GM13977 (cell line): ENCODE measurements at places on chromosomes 11 and 22.

GRCh38 chr22:19793661-19794310 is 33.2 kb downstream of the TBX1 start:
- no peak for DNase-seq

- no peak for DNase-seq
Measured at GRCh38 chr11:35045236-35045820, 93.6 kb upstream of the CD44 start.

DNA sequence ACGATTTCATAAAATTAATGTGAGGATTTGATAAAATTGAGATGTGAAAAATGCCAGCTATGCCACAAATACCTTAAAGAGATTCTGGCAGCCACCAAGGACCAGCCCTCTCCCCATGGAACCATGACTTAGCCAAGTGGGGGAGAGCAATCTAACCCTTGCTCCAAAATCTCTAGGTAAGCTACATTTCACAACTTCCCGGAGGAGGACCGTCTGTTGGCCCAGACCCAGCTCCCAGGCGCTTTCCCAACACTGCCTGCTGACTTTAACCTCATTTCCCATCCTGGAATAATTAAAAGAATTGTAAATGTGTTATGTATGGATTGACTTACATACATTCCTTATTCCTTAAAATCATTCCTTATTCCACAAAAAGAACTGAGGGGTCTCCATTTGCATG is 47.5 kb upstream of the TENM4 start:
- DNase-seq, result no peak

DNA sequence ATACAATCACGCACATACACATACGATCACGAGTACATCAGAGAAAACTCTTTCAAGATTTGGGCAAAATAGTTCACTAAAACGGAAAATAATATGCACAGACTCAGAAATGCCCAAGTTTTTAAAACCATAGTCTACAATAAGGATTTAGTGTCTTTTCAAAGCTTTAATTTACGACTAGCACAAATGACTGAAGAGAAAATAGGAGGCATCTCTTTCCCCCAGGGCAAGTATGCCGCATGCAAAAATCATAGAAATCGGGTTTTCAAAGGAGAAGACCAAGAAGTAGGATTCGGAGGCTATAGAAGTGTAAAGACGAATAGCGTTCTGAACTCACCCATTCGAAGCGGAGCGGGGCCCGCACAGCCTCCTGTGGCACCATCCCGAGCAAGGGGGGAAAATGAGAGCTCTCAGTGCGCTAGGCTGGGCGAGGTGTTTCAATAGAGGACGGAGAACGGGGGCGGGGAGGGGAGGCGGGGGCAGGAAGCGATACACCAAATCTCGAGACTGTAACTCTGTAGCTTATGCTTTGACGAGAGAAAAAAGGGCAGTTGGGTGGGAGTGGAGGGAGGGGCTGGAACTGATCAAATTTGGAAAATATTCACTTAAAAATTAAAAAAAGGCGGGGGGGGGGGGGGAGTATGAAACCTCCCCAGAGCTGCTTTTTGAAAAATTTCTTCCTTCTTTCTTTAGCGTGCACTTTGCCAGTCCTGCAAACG is 15.8 kb downstream of the BLID start:
- DNase-seq, result no peak

- DNase-seq, result peak; percentile 37
Measured at GRCh38 chr11:130118636-130119387, 40.8 kb upstream of the ST14 start.

DNA sequence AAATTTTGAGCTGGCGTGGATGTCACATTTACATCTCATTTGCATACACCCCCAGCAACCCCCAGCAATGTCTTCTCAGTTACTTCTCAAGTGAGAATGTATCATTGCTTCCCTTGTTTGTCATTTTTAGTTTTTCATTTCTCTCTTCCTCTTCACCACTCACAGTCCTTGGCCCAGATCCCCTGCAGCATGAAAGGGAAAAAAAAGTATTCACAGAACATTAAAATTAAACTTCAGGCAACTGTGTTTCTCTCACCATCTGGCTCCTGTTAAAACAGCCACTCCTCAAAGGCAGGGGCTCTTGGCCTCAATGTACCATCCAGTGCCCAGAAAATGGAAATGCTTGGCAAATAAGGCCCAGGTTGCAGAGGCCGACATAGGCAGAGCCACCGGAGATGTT is 126.8 kb downstream of the CTNND1 start:
- no peak for DNase-seq

- DNase-seq, result no peak
Measured at GRCh38 chr22:43858156-43858895, 4.0 kb downstream of the SULT4A1 start.

- DNase-seq, result no peak
Measured at GRCh38 chr11:35138606-35138942, 397 bp upstream of the CD44 start.

- no peak for DNase-seq
Measured at GRCh38 chr11:66659763-66660162, 17.9 kb downstream of the RBM4B start.

DNA sequence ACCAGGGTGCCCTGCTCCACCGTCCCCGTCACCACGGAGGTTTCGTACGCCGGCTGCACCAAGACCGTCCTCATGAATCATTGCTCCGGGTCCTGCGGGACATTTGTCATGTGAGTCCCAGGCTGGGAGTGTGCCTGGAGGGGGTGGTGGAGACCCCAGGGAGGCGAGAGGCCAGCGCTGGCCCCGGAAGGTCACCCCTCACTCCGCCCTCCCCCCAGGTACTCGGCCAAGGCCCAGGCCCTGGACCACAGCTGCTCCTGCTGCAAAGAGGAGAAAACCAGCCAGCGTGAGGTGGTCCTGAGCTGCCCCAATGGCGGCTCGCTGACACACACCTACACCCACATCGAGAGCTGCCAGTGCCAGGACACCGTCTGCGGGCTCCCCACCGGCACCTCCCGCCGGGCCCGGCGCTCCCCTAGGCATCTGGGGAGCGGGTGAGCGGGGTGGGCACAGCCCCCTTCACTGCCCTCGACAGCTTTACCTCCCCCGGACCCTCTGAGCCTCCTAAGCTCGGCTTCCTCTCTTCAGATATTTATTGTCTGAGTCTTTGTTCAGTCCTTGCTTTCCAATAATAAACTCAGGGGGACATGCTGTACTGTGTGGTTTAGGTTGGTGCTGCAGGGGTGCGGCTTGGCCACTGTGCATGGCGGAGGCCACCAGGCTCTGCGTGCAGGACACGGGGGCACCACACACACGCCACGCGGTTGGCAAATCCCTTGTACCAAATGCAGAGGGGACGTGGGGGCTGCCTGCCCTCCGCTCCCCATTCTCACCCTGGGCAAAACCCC is 35.4 kb downstream of the MUC2 start:
- DNase-seq, result no peak

DNA sequence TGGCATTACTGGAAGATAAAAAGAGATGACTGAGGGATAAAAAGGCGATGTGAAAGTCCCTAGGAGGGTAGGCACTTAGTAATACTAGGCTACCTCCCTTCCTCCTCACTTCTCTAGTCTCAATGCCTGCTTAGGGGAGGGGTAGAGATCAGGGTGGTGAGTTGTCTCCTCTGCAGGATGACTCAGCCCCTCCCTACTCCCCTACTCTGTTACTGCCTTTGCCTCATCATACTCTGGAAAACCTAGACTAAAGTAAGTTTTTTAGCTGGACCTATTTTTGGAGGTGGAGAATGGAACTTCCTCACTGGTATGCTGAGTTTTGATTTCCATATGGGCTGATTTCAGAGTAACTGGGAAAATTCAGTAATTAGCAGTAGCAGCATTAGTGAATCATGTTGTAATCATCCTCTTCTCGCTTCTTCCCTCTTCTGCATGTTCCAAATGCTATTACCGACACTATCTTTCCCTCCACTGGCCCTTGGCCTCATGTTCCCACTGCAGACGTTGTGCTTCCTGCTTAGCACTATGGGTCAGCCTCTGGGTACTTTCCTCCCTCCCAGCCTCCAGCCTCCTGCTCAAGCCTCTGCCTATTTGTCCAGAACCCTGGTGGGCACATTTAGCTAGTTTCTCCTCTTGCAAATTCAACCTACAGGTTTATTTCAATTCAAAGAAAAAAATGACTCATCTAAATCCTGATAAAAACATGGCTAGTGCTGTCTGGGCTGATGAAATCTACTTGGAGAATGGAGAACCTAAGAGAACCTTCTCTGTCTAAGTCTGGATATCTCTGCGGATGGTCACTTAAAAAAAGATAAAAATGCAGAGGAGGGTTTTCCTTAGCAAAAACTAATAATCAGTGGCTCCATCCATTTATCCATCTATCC is 281.7 kb downstream of the ST3GAL4 start:
- no peak for DNase-seq

DNA sequence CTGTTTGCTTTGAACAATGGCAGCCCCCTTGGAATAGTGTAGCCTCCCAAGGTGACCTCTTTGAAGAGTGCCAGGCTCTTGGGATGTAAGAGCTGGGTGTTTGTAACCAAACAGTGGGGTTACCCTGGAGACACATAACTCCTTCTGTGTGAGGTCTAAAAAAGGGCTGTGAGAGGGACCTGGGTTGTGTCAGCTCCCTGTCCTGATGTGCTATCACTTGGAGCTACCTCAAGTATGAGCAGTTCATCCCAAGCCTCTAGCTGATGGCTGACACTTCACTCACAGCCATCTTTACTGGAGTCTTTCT is 40.2 kb downstream of the TSPAN18 start:
- no peak for DNase-seq

- DNase-seq, result no peak
Measured at GRCh38 chr11:11461473-11461872, 108.4 kb upstream of the CSNK2A3 start.

GRCh38 chr11:123330471-123330870 is 99.6 kb upstream of the GRAMD1B start:
- DNase-seq, result no peak

GRCh38 chr11:18522388-18522787 is 4.4 kb downstream of the TSG101 start:
- DNase-seq, result no peak

DNA sequence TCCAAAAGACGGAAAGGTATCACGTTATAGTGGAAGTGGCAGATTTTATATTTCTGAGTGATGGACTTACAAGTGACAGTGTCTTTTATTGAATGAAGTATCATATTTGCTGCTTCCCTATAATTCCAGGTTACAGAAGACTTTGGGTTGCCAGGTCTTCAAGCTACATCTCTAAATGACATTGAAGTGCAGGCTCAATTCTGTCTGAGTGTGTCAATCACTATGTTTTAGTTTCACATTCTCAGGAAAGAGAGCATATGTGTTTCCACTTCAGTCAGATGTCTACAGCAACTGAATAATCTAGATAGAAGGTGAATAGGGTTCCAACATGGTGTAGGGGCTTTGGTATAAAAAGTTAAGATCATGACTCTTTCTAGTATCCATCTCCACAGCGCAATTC is 492.7 kb upstream of the API5 start:
- no peak for DNase-seq

GRCh38 chr22:26828311-26828710 is 170.9 kb downstream of the MIAT start:
- DNase-seq, result peak; percentile 21

DNA sequence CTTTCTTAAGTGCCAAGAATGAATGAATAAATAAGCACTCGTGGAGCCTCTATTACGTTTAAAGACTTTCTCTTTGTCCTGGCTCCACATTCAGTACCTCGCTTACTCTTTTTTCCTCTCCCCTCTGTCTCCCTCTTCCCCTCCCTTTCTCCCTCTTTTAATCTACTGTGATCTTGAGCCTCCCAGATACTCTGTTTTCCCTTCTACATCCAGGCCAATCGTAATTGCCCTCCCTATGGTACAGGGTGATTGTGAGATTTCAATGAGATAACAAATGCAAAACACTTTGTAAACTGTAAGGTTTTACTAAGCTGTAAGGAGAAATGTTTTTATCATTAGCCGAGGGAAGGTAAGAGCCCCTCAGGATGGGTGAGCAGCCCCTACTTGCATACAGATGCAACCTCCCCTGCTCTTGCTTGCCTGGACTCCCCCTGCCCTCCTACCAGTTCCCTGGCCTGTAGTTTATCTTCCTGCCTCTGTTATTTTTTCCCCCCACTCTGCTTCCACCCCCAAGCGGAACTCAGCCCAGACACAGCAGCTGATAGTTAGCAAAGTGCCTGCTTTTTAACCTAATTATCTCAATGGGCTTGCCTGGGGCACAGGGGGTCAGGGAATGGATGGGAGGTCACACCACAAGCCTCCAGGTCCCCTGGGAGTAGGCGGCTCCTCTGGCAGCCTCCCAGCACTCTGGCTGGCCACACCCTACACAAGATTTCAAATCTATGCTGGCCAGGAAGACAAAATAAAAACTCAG is 76.9 kb upstream of the CADM1 start:
- DNase-seq, result no peak

GRCh38 chr11:126522152-126522551 is 166.7 kb downstream of the ST3GAL4 start:
- DNase-seq, result no peak

- no peak for DNase-seq
Measured at GRCh38 chr11:36372101-36372771, 76.1 kb downstream of the PRR5L start.

DNA sequence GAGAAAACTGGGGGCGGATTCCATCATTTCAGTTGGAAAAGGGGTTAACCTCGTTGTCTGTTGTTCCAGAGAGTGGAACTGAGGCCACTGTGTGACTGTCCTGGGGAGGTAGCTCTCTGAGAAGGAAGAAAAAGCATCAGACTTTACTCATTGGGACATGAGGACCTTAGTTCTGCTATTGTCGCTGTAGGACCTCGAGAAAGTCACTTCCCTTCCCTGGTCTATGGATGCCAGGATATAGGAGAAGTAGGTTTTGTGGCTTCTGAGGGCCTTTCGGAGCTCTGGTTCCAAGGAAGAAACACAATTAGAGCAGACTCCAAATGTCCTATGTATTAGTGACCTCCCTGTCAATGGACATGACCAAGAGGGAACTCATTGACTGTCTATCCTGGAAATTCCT is 6.2 kb downstream of the MYO18B start:
- DNase-seq, result no peak

DNA sequence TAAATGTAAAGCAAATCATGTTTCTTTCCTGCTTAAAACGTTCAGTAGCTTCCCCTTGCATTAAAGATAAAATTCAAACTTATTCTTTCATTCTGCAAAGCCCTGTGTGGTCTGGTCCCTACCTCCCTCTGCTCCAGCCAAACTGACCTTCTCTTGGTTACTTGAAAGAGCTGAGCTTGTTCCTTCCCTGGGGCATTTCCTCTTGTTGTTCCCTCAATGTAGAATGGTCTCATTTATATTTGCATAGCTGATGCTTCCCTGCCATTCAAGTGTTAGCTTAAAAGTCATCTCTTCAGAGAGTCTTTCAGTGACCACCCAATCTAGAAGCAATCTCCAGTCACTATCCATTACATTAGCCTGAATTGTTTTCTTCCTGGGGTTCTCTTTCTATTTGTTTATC is 1618.5 kb upstream of the TENM4 start:
- no peak for DNase-seq

GRCh38 chr22:50473088-50473487 is 1.7 kb downstream of the SBF1 start:
- no peak for DNase-seq

- peak; percentile 34 for DNase-seq
Measured at GRCh38 chr11:61384271-61385242, 7.8 kb upstream of the TMEM216 start.

DNA sequence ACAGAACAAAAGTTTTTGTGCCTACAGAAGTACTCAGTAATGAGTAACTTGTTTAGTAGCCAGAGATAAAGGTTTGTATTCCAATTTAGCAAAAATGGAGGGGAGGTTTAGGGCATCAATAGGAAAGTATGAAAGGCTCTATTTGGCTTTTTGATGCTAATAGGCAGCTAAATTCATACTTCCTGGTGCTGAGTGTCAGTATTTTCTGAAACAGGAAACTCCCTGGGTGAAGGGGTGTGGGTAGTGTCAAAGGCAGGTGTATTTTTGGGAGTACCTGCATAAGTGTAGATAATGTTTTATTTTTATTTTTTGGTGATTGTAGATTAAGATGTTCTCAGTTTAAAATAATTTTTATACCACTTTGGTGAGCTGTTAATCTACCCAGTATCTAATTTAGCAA is 29.3 kb upstream of the MMP7 start:
- no peak for DNase-seq
